ENCODE measurements at places on chromosomes 1 and 21.

GRCh38 chr1:107990606-107991005 lies 25.6 kb upstream of the VAV3 start:
- no peak for DNase-seq

DNA sequence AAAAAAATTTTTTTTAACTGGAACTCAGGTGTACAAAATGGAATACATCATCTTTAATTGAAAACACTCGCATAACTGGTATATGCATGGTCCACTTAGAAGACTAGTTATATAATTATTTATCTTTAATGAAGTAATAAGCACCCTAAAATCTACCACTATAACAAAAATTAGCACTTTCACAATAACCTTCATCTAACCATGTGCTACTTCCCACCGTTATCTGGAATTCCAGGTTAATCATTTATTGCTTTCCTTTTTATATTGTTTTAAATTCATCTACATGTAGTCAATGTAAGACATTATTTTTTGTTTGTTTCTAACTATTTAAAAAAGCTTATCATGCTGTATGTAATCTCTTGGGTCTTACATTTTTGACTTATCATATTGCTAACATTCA lies 39.0 kb downstream of the GDAP2 start:
- no peak for DNase-seq

DNA sequence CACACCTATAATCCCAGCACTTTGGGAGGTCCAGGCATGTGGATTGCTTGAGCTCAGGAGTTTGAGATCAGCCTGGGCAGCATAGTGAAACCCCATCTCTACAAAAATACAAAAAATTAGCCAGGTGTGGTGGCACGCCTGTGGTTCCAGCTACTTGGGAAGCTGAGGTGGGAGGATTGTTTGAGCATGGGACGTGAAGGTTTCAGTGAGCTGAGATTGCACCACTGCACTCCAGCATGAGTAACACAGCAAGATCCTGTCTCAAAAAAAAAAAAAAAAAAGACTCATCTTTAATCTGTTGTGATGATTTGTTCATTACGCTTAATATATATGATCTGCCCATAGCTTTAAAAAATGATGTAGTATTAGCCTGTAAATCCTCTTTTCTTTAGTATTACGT lies 44.0 kb downstream of the OR10J1 start:
- DNase-seq = no peak

- no peak for DNase-seq
Observed at GRCh38 chr1:46536527-46536926, 14.9 kb downstream of the KNCN start.

GRCh38 chr1:154809436-154810413 lies 60.4 kb downstream of the KCNN3 start:
- no peak for DNase-seq

- no peak for DNase-seq
Observed at GRCh38 chr1:156122519-156123355, 8.2 kb downstream of the LMNA start.

DNA sequence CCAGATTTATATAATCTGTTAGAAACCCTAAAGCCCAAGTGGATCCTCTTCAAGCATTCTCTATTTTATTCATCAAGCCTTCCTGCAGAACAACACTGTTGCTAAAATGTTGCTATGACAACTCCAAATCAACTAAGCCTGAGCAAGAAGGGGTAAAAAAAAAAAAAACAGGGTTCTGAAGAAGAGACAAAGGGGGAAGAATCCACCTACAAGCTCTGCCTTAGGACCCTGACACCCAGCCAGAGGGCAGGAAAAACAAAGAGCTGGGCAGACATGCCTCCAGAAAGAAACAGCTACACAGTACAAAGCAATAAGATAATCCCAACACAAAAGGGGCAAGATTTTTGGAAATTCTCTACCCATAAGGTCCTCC lies 1.3 kb downstream of the USF1 start:
- DNase-seq = peak; percentile 46

GRCh38 chr1:202159534-202160371 lies 649 bp downstream of the PTPN7 start:
- DNase-seq = peak; percentile 87

DNA sequence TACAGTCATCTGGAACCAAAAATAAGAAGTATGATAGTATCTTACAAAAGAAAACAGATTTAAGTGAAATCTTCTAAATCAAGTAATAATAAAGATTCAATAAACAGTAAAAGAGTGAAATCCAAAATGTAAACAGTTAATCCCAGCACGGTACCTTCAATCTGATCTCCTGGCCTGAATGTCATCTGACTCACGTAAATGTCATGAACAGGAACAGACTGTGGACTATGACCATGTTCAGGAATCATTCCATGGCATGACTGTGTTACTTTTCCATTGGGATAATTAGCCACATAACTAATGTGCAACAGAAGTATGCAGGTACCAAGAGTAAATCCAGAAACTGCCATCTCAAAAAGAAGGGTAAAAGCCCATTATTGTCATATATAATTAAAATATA lies 18.0 kb downstream of the FRRS1 start:
- DNase-seq = no peak

- DNase-seq = no peak
Observed at GRCh38 chr1:163381487-163382184, 59.9 kb downstream of the NUF2 start.

DNA sequence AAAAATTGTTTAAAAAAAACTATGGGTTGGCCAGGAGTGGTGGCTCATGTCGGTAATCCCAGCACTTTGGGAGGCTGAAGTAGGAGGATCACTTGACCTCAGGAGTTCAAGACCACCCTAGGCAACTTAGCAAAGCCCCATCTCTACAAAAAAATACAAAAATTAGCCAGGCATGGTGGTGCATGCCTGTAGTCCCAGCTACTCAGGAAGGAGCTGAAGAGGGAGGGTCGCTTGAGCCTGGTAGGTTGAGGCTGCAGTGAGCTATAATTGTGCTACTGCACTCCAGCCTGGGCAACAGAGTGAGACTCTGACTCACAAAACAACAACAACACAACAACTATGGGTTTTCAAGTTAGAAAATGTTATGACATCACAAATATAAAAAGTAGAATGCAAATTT lies 16.4 kb downstream of the SLAMF7 start:
- no peak for DNase-seq

DNA sequence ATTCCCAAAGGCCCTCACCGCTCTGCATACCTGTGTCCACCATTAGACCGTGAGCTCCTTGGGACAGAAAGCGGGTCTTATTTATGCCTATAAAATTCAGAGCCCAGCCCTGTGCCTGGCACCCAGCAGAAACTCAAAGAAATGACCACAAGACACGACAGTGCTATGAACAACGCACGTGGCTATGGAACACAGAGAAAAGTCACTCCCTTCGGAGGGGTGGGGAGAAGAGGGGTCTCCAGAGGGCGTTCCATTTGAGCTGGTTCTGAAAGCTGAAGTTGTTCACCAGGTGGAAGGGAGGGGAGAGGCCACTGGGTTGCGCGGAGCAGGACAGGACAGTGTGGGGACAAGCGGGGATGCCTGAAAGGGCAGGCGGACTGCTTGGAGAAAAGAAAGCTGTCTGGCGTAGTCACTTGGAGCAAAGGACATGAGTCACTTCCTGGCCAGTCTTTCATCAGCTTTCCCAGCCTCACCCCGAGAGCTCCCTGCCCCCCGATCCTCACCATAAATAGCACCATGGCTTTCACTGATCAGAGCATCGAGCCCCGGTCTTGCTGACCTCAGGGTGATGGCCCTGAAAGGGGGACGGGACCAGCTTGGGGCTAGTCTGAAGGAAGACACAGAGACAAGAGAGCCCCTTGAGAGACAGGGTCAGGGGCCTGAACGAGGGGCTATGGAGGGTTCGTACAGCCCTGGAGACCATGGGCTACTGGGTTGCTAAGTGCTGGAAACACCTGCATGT lies 28.5 kb downstream of the ECE1 start:
- DNase-seq = no peak

DNA sequence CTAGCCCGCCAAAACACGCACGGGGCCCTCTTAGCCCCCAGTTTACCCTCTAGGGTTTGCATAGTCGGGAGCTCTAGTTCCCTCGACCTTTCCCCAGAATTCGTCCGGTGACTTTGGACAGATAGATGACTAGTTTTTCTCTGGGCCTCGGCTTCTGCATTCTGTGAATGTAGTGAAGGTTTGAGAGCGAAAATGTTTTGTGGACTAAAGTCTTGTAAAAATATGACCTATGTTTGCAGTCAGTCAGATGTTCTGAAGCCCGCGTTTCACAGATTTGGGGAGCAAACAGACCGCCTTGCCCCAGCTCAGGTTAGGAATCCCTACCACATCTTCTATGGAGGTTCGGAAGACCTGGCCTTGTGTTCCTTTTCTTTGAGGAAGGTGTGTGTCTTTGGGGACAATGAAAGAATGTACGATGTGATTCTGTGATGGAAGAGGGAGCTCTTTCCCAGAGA lies 401 bp downstream of the UQCRH start:
- no peak for DNase-seq

GRCh38 chr1:54499360-54500106 lies 48.5 kb upstream of the ACOT11 start:
- peak; percentile 64 for DNase-seq

DNA sequence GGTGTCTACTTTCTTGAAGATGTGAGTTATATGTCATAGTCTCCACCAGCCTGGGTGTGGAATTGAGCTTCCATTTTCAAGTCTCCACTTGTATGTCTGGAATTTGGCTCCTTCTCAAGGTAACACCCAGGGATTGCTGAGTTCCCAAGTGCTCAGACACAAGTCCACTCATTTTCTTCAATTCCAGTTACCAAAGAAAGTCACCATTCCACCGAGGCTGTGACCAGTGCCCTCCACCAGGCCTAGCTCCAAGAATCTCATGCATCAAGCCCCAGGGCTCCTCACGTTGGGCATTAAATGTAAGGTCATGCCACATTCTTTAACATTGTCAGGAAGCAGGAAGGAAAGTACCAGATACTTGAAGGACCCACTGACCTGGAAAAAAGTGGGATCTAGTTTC lies 2.4 kb upstream of the RAB4A start:
- no peak for DNase-seq

- DNase-seq = no peak
Observed at GRCh38 chr1:220336391-220337031, 64.3 kb upstream of the RAB3GAP2 start.

- DNase-seq = no peak
Observed at GRCh38 chr21:20592463-20592862, 405.7 kb upstream of the NCAM2 start.

DNA sequence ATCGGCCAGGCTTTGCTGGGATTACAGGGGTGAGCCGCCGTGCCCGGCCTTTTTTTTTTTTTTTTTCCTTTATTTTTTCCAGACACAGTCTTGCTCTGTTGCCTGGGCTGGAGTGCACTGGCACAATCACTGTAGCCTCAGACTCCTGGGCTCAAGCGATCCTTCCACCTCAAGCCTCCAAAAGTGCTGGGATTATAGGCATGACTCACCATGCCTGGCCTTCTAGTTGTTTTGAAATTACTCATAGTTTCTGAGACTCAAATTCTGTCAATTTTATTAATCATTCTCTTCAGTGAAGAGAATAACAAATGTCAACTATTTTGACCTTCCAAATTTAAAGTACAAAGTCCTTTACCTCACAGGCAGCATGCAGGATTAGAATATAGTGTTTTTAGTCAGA lies 374.5 kb downstream of the PLA2G4A start:
- no peak for DNase-seq

- peak; percentile 36 for DNase-seq
Observed at GRCh38 chr1:207981976-207982375, 71.1 kb upstream of the CD34 start.

GRCh38 chr1:208060215-208060869 lies 149.4 kb upstream of the CD34 start:
- no peak for DNase-seq

DNA sequence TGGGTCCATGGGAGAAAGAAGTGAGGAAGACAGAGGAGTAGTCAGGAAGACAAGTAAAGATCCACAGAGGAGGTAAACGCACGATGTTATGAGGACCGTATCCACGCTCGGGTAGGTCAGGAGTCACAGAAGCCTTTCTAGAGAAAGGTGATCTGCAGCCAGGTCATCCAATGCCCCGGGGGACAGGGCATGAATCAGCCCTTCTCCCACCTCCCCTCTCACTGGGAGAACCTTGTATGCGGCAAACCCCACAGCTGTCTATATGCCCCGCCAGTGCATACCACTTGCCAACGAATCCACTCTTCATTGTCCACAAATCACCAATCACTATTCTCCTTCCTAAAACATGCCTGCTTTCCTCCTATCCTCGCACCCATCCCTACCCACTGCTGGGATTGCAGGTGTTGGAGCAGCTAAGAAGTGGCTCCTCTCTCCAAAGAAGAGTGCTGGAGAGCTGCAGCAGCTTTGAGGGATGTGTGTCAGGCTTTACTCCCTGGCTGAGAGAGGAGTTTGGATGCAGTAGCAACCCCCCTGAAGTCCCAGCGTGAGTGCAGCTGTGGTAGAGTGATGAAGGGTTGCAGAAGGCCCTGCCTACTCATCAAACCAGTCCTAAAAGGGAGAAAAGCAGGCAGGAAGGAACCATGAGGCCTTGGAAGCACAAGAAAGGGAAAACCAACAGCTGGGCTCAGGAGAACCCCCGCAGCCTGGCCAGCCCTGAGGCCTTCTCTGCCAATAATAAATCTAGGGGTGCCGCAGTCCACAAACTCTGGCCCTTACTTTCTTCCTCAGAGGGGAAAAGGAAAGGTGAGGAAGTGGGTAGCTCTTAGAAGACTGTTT lies 102.2 kb upstream of the GADD45A start:
- DNase-seq = no peak

GRCh38 chr1:225559326-225559725 lies 93.6 kb downstream of the ENAH start:
- no peak for DNase-seq

- no peak for DNase-seq
Observed at GRCh38 chr1:202592146-202592545, 118.1 kb downstream of the SYT2 start.

DNA sequence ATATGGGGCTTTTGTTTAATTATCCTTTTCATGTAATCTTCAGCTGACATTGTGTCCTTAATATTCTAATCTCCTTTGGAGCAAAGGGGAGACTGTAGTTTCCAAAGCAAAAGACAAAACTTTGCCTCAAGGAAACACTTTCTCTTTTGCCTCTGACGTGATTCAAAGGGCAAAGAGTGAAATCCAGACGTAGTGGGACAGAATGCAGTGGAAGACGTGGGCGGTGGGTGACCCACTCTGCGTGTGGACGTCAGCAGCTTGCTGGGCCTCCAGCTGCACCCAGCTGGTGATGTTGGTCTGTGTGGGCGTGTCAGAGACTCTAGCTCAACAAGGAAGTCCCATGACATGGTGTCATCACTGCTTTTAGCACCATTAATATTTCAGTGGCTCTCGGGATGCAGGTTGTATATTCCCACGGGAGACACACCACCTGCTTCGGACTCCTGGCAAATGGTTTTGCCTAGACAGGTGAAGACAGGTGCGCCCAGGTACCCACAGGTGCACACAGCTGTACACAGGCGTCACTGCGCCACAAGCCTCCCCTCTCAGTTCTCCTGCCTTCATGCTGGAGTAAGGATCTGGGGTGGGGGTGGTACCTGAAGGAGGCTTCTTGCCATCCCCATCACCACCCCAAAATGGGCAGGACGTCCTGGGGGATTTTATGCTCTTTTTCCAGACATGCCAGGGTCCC lies 292.1 kb upstream of the VAMP3 start:
- DNase-seq = no peak

GRCh38 chr1:19315378-19316198 lies 3.5 kb downstream of the SLC66A1 start:
- DNase-seq = no peak
